ENCODE measurements at places on chromosomes 5 and 9. TPM values are rescaled to one million over a fixed set of nuclear protein-coding genes. Genes with fewer than 3 reads are reported as not detected.

DNA sequence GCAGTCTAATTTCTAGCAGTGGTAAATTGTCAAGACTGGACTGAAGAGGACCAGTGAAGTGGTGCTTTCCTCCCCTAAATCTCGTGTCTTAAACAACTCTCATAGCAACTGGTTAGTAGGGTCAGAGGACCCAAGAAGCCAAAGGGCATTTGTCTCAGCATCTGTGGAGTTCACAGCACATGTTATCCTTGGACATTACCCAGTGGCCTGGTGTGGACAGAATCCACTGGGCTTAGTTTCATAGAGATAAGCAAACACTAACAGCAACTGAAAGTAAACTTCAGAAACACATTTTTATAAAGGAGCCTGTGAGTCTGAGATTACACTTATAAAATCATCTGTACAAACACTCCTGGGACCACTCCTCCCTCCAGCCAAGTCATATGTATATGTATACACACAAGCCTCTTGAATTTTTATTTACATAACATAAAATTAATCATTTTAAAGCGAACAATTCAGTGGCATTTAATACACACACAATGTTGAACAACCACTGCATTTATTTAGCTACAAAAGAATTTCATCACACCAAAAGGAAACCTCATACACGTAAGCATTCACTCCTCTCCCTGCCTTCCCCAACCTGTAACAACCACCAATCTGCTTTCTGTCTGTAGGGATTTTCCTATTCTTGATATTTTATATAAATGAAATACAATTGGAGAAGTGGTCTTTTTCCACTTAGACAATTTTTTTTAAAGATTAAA is 457.8 kb downstream of the RASEF start:
- peak; percentile 72 for DNase-seq

- peak; percentile 30 for DNase-seq
These were observed 124.2 kb upstream of the TNPO1 start for GRCh38 chr5:72692231-72692637.

GRCh38 chr5:14054965-14055963 is 87.9 kb upstream of the TRIO start:
- DNase-seq, result peak; percentile 81

DNA sequence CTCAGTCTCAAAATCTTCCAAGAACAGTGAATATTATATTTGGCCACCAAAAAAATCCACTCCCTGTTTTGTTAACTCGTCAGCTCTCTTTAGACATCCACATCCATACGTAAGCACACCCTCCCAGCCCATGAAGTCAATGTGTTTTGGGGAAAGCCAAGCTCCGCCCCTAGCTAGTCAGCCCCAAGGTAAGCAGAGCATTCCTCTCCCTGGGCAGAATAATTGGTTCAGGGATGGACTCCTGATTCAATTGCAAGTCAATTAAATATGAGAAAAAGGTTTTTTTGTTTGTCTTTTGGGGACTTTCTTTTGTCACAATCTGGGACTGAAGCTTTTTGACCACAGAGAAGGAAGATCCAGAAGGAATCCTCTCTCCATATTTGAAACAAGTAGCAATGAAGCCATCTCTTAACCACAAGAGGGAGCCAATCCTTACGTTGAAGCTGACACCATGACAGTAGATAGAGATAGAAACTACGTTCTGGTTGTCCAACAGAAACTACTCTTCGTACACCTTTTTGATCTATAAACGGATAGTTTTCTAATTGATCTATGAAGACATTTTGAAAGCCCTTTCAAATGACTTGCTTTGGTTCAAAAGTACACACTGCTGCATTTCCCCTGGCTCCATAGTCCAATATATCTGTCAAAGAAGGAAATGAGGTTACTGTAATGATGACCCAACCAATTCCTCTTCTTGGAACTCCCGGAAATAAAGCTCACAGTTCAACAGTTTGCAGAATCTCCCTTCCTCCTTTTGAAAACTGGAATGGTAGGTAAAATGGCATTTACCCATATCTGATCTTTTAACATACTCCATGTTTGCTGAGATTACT is 166.4 kb downstream of the TLE1 start:
- DNase-seq, result peak; percentile 66

DNA sequence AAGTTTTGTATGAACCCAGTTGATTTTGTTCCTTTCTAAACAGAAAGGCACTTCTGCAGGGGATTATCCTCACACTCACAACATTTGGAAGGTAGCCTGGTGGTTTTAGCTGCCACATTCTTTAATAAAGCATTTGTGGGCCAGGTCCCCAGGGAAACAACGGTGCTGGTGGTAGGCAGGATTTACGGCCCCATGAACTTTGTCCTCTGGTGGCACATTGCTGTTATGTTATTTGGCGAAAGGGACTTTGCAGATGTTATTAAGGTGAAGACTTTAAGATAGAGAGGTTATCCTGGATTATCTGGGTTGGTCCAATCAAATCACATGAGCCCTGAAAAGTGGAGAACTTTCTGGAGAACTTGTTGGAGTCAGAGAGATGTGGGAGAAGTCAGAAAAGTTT is 86.3 kb upstream of the C9orf72 start:
- no peak for DNase-seq

DNA sequence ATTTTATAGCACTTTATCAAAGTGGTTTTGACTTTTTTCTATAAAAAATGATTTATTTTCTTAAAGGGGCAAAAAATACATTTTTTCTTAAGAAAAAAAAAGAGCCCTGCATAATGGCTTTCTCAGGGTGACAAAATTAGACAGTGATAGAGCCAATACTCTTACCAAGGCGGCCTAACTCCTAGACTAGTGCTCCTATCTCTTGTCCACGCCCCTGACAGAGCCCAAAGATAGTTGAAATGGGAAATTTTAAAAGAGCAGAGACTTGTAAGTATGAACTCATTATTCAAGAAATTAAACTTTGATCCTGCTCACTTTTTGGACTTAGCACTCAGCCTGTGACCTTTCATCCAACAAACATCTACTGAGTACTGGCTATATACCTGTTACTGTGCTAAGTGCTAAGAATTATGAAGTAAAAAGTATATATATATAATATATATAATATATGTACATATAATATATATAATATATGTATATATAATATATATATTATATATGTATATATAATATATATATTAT is 1.2 kb downstream of the INVS start:
- DNase-seq, result no peak

- no peak for DNase-seq
These were observed 79.9 kb downstream of the OLFM1 start for GRCh38 chr9:135167356-135167755.

GRCh38 chr5:53543401-53543800 is 17.0 kb upstream of the NDUFS4 start:
- peak; percentile 66 for DNase-seq

DNA sequence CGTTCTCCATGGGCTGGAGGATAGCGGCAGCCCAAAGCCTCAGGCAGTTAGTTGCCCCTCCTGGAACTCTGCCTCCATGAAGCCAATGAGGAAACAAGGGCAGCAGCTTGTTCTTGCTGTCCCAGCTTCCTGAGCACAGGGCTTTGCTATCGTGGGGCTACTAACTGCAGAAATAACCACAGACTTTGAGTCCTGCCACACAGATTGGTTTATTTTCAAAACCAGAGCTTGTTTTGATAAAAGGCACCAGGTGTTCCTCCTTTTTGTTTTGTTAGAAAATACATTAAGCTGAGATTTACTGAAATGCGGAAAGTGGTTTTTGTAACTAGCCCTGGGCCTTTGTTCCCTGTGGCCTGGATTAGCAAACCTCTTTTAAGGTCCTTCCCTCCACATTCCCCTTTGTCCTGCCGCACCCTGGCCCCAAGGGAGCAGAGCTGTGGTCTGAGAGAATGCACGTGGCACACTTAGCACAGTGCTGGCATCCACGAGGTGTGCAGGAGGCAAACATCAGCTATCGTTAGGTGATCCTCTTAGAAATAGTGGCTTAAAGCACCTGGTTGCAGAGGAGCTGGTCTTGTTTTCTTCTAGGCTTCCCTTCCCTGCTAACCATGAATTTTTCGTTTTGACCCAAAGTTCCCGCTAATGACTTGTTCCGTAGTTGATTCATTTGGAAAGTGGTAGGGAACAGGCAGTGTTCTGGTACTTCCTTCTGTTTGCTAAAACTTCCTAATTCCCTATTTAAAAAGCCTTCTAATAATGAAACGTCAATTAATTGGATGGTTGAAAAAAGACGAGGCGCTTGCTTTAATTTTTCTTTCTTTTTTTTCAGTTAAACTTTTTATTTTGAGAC is 21.5 kb downstream of the MVB12B start:
- DNase-seq, result no peak

DNA sequence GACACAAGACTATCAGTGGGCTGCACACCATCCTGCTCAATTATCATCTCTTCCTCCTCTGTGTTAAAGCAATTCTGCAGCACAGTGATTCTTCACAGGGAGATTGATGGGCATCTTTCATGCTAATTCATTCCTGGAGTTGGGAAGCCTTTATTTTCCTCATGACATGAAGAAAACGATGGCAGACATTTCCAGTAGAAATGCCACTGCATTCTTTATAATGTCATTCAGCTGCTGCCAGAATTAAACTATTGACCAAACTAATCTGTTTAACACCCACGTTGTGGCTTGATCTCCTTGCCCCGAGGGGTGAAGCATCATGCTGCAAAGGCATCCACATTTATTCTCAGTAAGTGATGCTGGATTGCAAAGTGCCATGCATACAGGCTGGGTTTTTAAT is 273.0 kb downstream of the SPOCK1 start:
- no peak for DNase-seq

Gene SH2D3C
- 0.24 TPM for polyA plus RNA-seq

Gene KCNV2
- not detected for polyA plus RNA-seq

Gene SV2C
- not detected for polyA plus RNA-seq

Gene OR1J2
- not detected for polyA plus RNA-seq

Gene SPINK6
- not detected for polyA plus RNA-seq

Data from IMR-90 (cell line).